ENCODE measurements at places on chromosomes 2 and 18.

DNA sequence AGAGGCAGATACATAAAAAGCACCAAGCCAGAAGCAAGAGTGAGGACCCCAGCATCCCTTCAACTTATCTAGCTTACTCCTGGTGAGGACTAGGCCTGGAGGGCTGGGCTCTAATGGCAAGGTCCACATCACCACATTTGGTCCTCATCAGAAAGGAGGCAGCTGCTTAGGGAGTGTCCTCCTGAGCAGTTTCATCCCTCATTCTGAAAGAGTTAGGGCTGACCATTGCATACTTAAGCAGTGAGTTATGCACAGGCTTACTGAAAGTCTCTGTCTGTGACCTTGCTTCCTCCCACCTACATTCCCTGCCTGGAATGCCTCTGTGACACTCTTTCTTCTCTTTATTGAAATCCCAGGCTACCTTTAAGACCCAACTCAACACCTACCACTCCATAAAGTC lies 301.8 kb upstream of the ACVR2A start:
- no peak for DNase-seq

DNA sequence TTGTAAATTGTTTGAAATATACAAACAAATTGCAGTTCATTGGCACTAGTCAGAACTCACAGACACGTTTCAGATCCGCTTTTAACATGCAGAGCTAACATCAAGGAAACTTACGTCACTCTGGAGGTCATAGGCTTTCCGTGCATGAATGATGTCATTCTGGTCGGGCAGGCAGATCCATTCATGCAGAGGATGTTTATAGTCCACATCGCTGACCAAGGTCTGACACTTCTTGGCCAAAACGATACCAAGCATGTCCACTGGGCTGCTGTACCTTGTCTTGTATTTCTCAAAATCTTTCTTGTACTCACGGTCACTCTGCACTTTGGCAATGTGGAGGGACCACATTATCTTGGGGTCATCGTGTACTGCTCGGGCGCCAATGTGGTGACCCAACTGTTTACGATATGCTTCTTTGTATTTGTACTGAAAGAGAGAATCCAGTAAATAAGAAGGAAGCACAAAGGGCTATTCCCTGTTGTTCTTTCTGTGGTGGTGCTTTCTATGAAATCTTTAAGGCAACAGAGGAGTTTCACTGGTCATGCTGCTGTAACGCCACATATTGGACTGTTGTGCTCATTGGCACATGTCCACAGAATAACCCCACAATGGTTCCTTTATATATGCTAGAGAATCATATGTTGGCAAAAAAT lies 114.8 kb downstream of the NEB start:
- DNase-seq = no peak

GRCh38 chr2:42494355-42495233 lies 812 bp upstream of the KCNG3 start:
- peak; percentile 67 for DNase-seq

DNA sequence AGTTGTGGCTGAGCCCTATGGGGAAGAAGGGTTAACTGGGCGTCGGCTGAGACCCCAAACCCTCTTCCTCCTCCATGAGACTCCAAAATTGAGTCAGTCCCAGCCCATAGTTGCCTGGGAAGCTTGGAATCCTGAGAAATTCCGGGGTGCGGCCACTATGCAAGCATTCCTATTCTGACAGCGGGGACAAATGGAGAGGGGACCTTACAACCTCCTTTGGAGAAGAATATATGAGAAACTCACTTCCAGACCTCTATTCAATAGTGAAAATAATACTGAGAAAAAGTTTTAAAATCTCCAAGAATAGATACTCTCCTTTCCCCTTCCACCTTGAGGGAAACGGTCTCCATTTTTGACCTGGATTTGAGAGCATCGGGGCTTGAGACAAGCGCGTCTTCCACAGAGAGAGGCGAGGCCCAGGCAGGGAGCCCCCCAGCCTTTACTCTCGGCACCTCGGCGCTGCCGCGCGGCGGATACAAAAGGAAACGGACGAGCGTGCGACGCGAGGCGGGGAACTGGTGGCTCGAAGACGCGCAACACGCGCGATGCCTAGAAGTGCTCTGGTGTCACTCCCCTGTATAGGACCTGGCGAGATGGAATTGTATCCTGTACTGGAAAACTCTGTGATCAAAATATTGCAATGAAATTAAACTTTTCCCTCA lies 11.1 kb downstream of the NR4A2 start:
- no peak for DNase-seq

- DNase-seq = no peak
Observed at GRCh38 chr2:230737300-230737699, 24.7 kb downstream of the CAB39 start.

DNA sequence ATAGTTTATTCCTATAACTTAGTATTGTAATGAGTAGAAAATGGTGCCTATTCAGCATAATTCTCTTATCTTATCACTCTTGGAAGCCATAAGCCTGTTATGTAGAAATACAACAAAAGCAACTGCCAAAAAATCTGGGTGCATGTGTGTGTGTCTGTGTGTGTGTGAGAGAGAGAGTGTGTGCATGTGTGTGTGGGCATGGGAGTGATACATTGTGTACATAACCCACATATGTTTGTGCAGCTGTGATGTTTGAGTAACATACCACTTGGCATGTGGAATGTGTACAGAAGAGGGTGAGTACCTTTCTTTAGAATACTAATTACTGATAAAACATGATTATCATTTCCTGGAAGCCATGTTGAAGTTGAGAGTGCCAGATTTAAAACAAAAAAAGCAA lies 642.3 kb upstream of the SYT4 start:
- DNase-seq = no peak

DNA sequence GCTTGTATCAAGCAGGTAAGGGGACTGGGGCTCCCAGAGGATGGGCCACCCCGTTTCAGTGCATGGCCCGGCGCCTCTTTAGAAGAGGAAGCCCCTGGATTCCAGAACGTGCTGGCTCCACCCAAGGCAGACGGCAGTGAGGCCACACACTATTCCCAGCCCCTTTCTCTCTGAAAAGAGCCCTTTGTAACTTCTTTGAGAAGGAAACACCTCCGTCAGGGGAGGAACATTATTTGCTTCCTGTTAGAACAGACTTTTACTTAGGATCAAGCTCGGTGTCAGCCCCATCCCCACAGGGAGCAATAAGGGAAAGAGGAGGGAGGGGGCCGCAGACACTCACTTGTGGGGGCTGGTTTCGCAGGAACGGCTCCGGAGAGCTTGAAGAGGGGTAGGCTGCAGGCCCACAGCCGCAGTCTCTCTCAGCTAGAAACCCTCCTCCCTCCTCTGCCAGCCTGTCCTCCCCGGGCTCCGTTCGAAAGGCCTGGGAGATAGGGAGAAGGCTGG lies 49.6 kb upstream of the RMDN2 start:
- no peak for DNase-seq

GRCh38 chr2:35973132-35973736 lies 382.3 kb upstream of the CRIM1 start:
- DNase-seq = no peak

DNA sequence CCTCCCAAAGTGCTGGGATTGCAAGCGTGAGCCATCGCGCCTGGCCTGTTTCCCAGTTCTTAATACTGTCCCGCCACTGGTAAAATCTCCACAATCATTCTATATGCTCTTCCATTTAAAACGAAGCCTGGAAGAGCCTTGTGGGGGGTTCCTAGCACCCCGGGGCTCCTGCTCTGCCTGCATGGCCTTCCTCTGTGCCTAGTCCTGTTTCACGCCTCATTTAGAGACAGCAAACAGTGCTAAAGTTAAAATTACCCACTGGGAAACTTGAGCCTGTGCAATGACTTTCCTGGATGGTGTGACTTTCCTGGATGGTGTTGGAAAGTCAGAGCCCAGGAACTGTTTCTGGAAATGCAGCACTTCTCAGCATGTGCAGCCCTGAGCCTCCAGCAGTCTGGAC lies 55.0 kb downstream of the INPP5D start:
- no peak for DNase-seq

GRCh38 chr2:166041613-166042012 lies 86.2 kb downstream of the SCN1A start:
- no peak for DNase-seq

DNA sequence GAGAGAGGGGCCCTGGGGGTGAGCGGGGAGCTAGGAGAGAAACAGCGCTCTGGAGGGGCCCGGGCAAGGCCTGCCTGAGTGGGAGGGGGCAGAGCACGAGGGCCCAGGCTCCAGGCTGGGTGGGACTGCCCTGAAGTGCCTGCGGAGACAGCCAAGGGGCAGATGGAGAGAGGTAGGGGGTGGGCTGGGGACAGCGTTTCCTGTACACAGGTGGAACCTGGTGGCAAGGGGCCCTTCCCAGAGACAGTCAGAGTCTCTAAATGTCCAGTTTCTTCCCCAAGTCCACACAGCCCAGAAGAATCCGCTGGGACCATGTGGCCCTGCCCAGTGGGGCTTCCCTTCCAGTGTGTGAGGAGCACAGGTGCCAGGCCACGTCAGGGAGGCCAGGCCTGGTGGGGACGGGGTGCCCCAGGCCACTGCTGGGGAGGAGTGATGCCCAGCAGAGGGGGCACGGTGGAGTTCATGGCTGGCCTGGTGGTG lies 1.7 kb upstream of the GPR35 start:
- DNase-seq = no peak

DNA sequence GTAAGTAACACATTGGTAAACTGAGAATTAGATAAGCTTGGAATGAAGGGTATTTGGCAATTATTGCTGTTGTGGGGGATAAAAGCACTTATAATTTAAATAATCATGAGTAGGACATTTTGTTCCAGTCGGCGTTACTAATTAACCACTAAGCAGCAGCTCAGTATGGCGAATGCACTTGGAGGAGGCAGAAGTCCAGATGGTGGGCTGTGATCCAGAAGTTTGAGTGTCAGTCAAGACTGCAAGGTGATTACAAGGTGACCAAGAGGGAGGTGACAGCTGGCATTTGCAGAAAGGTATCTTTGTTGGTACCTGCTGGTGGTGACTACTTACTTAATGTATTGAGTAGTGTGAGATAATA lies 643.6 kb upstream of the FAM98A start:
- no peak for DNase-seq

DNA sequence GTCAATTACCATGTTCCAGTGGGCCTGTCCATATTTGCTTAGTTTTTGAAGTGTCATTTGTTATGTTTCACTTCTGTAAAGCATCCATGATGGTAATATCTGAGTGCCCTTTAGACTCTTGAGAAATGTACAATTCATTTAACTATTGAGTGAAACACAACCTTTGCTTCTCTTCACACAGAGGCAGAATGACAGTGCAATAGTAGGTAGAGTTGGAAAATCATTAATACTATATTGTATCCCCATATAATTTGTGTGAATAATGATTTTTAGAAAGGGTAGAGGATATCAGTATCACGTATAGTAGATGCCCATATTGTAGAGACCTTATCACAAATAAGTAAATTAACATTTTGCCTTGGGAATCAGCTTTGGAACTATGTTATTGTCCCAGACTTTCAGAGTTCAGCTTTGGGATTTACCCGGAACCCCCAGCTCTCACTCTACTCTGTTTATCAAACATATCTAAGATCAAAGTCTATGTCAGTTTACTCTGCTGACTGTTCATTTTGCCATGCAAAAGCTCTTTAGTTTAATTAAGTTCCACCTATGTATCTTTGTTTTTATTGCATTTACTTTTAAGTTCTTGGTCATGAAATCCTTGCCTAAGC lies 172.7 kb upstream of the NOL4 start:
- DNase-seq = no peak

DNA sequence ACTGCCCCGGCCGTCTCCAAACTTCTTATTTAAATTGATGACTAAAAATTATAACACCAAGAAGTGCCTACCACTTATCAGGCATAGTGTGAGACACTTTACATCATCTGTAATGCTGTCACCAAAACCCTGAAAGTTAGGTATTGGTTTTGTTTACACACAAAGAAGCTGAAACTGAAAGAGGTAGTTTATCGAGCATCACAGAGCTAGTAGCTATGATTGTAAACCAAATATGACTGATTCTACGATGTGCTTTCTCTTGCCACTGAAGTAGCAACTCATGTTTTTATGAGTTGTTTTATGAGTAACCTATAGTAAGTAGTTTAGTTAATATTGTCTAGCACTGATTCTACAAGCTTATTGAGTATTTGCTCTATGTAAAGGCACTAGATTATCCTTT lies 31.5 kb downstream of the DYNC1I2 start:
- no peak for DNase-seq

DNA sequence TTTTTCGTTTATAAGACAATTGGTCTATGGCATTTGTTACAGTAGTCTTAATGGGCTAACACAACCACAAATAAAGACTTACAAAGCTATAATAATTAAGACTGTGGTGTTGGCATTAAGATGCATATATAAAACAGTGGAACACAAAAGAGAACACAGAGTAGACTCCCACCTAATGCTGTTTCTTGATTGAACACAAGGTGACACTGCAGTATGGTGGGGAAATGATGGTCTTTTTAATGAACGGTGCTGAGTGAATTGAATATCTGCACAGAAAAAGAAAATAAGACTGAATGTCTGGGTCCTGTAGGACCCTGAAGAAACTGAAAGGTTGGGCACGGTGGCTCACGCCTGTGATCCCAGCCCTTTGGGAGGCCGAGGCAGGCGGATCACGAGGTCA lies 1136.6 kb upstream of the NXPH2 start:
- no peak for DNase-seq

DNA sequence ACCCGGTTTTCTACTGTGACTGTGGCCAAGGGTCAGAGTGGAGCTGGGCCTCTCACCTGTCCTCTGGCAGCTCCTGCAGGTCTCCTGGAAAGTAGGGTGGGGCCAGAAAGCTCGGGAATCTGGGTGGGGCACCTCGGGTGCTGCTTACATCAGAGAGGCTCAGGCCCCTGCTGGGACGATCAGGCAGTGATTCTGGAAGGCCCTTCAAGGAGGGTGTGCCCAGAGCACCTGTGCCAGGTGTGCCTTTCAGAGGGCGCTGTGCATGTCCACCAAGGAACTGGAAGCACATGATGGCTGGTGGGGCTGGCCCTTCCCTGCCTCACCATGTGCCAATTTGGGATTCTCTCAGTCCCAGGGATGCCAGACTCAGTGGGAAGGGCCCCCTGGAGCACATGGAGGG lies 44.0 kb downstream of the ATP6V1C2 start:
- DNase-seq = no peak

DNA sequence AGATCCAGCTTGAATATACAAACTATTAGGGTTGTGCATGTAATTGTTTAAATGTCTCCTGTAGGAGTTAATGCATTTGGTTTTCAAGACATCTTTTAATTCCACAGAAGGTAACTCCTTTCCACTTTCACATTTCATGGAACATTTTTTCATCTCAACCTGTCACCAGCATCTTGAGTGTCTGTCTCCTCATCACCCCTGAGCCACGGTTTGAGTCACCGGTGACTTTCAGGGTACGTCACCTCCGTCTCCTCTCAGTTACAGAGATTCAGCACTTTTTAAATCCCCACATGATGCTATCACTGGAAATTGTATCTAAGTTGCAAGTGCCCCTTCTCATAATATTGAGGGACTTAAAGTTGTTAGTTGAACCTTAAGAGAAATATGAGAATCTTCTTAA lies 25.3 kb downstream of the GPR55 start:
- DNase-seq = no peak

- DNase-seq = no peak
Observed at GRCh38 chr2:241853651-241854341, 4.9 kb downstream of the PDCD1 start.

DNA sequence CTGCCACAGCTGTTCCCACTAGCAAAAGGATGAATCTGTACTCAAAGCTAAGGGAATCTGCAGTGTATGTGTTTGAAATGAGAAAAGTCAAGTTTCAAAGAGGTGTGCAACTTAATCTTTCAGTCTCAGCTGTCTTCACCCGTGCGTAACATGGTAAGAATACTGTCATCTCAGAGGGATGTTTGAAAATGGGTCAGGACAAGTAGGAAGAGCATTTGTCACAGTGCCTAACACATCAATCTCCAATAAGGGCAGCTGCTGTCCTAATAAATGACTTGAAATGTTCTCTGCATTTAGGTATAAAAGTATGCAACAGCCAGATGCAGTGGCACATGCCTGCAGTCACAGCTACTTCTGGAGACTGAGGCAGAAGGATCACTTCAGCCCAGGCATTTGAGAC lies 13.1 kb downstream of the ILKAP start:
- DNase-seq = no peak

Measured in NCI-H1930 (cell line).